Renal cortical epithelial cell (primary cell): ENCODE measurements at places on chromosomes 5 and 9. TPM values are rescaled to one million over a fixed set of nuclear protein-coding genes. Genes with fewer than 3 reads are reported as not detected.
A peak's percentile ranks its signal among the peaks of the same experiment; 100 is the strongest.

BHMT2 gene
- 20.3 and 34.6 TPM in 2 replicates for total RNA-seq

GRCh38 chr5:126106029-126106428 lies 317.2 kb upstream of the GRAMD2B start:
- peak; percentile 77 for DNase-seq

GRCh38 chr9:17962747-17963146 lies 383.9 kb downstream of the SH3GL2 start:
- DNase-seq: no peak

GRCh38 chr5:169229342-169229892 lies 71.5 kb downstream of the SLIT3 start:
- DNase-seq: no peak

GRCh38 chr9:94787266-94787665 lies 60.8 kb downstream of the AOPEP start:
- DNase-seq: no peak

GRCh38 chr5:59593439-59594007 lies 300.0 kb downstream of the PDE4D start:
- DNase-seq: no peak

- DNase-seq: no peak
These were observed 72.7 kb downstream of the TTLL11 start for GRCh38 chr9:122020398-122020797.

PRKAA1 gene
- total RNA-seq: 98.4 and 110 TPM in 2 replicates

- DNase-seq: peak; percentile 87
These were observed 1.5 kb downstream of the NEK6 start for GRCh38 chr9:124259158-124259808.

PCDHB3 gene
- 0.52 and 2.9 TPM in 2 replicates for total RNA-seq

DNA sequence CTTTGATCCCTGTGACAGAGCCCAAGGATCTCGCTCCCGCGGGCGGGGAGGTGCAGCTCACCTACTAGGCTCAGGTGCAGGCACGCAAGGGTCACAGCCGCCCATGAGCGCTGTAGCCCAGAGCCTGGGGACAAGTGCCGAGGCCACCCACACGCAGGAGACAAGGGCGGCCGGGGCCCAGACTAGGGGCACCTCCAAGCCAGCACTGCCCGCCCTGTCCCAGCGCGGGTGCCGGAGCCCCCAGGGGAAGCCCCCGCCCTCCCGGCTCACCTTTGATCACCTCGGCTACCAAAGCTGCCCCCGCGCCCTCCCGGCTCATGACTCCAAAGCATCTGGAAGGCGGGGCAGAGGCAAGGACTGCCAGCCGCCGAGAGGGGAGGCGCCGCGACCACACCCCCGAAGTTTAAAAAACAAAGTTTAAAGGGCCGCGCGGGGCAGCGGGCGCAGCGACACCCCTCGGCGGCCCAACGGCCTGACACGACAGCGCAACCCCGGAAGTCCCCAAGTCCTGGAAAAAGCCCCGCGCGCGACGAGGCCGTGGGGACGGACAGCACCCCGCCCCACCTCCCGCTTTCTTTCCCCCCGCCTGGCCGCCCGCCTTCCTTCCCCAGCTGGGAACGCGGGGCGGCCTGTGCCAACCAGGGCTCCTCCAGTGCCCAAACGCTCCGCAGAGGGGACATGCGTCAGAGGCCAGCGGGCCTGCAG lies 53.0 kb downstream of the CDC14B start:
- DNase-seq: peak; percentile 21

DNA sequence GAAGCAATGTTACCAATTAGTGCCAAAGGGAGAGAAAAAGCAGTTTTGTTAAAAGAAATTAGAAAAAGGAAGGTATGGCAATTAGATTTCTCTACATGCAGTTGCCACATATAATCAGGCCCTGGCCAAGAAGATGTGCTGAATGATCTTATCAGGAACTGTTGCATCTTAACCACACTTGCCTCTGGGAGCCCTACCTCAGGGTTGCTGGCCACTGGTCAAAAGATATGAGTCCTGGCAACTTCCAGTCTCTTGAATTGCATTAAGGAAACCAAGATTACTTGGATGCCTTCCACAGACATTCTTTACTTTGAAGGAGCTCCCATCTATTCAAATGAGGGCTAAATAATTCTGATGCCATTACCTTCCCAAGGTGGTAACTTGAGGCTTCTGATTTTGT lies 60.4 kb downstream of the TNC start:
- peak; percentile 28 for DNase-seq

- DNase-seq: no peak
These were observed 25.2 kb upstream of the TNFAIP8 start for GRCh38 chr5:119330367-119331183.

GRCh38 chr9:27179245-27179865 lies 70.3 kb downstream of the TEK start:
- no peak for DNase-seq

CDK9 gene
- total RNA-seq: 43.6 and 69.1 TPM in 2 replicates

- DNase-seq: no peak
These were observed 266.6 kb downstream of the PIK3R1 start for GRCh38 chr5:68482199-68482598.

DNA sequence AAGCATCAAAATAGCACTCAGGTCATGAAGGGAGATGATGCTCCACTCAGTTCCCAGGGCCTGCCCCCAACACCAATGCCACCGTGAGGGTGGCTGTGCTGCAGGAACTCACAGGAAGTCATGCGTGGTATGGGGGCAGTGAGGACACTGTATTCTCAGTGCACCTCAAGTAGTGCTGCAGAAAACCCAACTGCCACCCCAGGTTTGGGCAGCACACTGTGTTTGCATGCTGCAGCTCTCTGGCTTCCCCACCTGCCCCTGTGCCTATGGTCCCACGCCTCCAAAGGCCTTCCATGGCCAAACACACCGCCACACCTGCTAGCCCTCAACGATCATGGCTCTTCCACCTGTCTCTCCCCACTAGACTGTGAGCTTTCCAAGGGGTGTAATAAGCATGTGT lies 14.3 kb downstream of the LHFPL2 start:
- no peak for DNase-seq

- no peak for DNase-seq
These were observed 51.0 kb upstream of the APC start for GRCh38 chr5:112686675-112687074.

DNA sequence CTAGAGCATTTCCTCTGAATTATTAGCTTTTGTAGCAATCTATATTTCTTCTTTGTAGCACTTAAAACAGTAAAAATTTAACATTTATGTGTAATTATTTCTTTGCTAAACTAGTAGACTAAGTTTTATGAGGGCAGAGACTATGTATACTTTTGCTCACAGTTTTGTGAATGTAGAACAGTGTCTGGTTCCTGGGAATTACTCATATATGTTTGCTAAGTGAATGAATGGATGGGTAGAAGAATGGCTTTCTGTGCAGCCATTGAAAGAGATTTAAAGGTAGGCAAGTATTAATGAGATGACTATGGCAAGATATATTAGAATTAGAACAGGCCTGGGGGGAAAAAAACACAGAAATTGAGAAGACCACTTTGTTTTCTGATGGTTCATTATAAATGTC lies 140.1 kb downstream of the PAM start:
- no peak for DNase-seq

GRCh38 chr5:164651546-164652275 lies 1146.3 kb downstream of the MAT2B start:
- no peak for DNase-seq

DNA sequence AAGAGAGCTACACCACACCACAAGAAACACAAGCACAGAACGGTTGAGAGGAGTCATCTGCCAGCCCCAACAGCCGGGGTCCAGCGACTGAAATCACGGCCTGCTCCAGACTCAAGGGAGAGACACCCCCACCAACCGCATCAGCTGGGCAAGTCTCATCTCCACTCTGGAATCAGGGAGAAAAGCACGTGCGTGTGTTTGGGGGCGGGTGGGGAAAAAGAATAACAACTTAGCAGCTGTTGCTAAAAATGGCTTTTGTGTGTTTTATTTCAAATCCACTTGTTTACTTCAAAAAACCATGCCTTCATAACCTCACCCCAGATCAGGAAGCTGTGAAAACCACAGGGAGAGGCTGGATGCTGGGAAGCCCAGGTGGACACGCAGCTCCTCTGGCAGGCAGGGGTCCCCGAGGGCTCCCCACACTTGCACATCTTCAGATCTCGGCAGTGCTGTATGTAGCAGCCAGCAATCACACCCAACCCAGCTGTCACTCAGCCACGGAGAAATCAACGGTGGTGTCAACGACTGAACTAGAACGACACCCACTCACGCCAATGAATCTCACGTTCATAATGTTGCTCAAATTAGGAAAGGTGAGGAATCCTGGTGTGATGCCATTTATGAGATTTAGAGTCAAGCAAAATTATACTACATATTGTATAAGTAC lies 19.0 kb downstream of the PNPLA7 start:
- no peak for DNase-seq

GRCh38 chr5:68405784-68406743 lies 190.5 kb downstream of the PIK3R1 start:
- DNase-seq: peak; percentile 12

ABCA1 gene
- total RNA-seq: 25.7 and 48.2 TPM in 2 replicates

- no peak for DNase-seq
These were observed 35.6 kb upstream of the NREP start for GRCh38 chr5:111792471-111793058.

DNA sequence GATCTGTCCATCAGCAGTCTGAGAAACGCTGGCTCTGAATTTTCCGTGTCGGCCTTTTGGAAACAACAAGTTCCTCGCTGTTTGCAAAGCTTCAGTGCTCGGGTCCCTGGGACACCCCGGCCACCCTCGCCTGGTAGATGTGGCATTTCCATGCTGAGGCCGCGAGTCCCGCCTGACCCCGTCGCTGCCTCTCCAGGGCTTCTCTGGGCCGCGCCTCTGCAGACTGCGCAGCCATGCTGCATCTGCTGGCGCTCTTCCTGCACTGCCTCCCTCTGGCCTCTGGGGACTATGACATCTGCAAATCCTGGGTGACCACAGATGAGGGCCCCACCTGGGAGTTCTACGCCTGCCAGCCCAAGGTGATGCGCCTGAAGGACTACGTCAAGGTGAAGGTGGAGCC lies 4.7 kb downstream of the NTNG2 start:
- DNase-seq: no peak

ARHGEF39 gene
- total RNA-seq: 0.25 and 9.9 TPM in 2 replicates

DNA sequence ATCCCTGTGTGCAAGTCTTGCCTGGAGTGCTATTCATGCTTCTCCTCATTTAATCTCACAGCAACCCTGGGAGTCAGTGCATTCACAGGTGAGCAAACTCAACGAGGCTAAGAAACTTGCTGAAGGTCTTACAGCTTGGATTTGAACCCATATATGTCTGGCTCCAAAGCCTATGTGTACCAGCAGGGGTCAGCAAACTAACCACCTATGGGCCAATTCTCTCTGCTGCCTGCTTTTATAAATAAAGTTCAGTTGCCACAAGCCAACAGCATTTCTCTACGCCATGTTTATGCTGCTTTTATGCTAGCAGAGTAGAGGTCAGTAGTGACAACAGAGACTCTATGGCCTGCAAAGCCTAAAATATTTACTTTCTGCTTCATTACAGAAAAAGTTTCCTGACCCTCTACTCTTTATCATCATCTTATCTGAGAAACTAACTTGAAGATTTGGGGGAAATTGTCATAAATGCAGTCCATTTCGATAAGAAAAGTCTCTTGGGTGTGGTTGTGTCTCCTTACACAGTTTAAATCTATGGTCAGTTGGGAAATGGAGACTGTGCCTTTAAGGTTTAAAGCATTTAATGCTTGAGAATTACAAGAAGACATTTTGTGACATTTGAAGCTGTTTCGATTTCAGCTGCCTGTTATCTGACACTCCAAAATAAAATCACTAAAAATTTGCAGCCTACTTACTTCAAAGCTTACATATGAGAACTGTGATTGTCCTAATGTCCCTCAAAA lies 137.7 kb downstream of the PRELID2 start:
- DNase-seq: peak; percentile 45

PPIC gene
- total RNA-seq: 78.0 and 124 TPM in 2 replicates

DNA sequence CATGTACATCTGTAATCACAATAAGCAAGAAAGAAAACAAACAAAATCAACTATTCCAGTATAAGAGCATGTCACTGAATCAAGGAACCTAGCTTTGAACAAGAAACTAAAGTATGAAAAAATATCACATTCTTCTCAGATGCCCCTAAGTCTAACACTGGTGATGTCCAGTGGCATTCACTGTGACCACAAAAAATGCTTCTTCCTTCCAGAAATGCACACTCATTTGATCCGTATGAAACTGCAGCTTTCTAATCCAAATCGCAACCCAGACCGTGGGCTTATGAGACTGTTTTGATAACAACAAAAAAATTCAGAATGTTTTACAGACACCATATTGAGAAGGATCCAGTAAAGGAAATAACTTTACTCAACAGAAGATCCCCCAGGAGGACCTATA lies 320.1 kb upstream of the TARS1 start:
- no peak for DNase-seq

- peak; percentile 24 for DNase-seq
These were observed 104.0 kb upstream of the POU5F2 start for GRCh38 chr5:93845376-93845775.

DNA sequence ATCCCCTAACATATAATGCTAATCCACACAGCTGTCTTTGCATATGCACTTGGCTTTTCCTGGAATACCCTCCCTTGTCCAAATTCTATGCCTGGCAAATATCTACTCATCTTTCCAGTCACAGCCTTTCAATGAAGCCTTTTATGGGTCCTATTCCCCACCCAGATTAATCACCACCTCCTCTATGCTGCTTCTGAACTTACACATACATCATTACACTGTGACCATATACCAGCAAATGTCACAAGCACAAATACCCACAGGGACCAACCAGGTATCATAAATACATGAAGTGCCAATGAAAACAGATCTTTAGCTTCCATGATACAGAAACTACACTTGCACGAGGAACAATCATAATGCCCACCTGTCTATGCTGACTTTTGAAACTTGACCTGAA lies 22.3 kb downstream of the LPAR1 start:
- DNase-seq: no peak

DNA sequence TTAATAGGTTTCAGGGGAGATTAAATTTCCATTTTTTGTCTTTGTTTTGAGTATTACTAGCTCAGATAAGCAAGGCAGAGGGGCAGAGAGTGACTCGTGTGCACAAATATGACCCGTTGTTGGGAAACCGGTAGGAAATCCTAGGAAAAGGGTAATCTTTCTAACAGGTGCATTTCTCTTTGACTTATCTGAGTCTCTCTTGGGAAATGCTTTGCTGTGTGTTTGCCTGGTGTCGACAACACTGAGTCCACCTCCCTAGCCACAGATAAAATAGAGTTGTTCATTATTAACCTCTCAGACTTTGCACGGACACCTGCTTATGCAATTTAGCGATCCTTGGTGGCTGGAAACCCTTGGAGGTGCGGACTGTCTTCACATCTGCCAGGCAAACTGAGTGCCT lies 164.2 kb downstream of the FGF1 start:
- DNase-seq: peak; percentile 64

SLC28A3 gene
- 0.15 and 0.69 TPM in 2 replicates for total RNA-seq

PAEP gene
- total RNA-seq: not detected in 2 replicates
